ENCODE measurements at places on chromosomes 12 and 14.

- DNase-seq = no peak
These were observed 154.8 kb upstream of the NEDD1 start for GRCh38 chr12:96752211-96752610.

DNA sequence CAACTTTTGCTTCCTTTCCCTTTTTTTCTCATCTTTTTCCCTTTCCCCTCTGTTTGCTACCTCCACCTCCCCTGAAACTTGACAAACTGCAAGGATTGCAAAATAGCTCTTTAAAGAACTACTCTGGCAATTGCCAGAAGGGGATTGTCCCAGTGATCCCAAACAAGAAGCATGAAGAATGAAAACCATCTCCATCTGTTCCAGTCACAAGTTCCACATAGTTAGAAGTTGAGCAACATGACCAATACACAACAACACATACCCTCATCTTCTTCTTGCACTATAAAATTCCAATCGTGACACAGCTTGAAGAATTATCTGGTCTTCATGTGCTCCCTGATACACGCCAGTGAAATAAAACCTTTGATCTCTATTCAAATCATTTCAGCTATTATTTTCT, 93.7 kb upstream of the USP15 start:
- DNase-seq = no peak

DNA sequence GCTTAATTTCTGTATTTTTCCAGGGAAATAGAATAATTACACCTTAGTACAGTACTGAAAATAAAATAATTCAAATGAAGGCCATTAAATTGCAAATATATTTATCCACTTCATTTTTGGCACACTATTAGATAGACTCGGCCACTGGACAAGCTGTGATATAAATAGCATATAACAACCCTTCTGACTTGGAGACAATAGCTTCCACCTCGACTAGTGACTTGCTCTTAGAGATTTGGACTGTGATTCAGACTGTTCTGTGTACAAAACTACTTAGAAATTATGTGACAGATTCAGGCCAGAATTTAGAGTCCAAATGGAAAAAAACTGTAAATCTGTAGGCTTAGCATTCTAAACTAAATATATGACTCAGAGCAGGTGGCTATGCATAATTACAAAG, 949.9 kb downstream of the LRFN5 start:
- DNase-seq = no peak

DNA sequence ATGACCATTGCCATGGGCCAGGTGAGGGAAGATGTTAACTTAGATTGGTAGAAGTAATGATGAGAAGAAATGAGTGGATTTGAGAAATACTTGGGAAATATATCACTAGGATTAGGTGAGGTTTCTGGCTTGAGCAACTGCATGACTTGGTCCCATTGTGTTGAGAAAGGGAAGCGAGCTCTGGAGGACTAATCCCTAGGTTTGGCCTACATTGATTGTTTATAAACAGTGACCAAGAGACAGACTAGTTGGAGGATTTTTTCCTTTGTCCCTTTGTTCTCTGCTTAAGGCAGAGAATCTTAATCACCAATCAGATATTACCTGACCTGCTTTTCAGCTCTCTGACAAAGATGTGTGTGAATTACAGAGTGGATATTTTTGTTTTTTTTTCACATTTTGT, 100.5 kb downstream of the AEBP2 start:
- DNase-seq = no peak

GRCh38 chr14:95472819-95473251, 43.6 kb downstream of the SYNE3 start:
- no peak for DNase-seq

GRCh38 chr14:85516239-85517113, 13.5 kb upstream of the FLRT2 start:
- no peak for DNase-seq

DNA sequence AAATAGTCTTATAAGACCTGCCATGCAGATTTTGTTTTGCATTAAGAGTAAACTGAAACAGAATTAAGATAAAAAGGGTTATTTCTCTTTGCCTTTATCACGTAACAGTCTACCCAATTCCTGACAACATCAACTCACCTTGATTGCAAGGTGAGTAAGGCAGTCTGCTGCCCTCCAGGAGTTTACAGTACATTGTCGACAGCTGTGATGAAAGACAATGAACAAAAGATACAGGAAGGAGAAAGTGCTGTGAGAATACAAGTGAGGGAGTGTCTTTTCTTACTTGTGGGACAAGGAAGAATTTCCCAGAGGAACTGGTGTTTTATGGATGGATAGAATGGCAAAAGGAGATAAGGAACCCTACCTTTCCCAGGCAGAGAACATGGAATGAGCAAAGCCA, 101.0 kb downstream of the RTN1 start:
- DNase-seq = no peak

DNA sequence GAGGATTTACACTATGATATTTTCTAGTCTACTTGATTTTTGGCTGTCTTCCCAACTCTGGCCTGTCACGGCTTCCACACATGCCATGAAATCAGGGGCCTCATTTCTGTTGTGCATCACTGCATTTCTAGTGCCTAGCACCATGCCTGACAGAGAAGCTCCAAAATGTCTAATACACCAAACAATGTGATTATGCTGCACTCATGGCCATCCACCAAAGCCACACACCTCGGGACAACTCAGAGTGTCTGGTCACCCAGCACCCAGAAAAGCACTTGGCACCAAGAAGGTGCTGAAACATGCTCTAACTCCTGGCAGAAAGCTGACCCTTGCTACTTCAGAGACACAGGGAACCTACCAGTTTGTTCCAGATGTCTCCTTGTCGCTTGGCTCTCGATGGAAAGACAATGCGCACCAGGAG, 11.3 kb downstream of the GCN1 start:
- DNase-seq = no peak

DNA sequence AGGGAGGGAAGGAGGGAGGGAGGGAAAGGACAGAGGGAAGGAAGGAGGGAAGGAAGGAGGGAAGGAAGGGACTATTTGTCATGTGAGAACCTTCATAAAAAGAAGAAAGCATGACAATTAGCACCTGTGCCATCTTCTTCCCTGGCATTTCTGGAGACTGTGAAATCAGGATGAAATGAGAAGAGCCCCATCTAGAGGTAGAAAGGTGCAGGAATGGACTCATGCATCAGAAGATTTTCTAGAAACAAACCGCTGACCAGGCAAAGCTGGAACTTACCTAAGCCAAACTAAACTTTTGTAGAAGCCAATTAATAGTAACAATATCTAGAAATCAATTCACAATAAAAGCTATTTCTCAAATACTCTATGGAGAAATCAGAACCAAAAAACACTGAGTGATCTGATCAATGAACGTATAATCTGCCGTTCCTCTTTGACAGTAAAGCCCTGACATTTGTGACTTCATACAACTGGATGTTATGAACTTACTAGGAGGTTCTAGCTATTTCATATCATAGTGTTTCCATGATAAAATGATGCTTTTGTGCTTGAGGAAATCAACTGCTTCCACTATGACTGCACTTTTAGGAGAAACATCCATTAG, 24.4 kb upstream of the CRACR2A start:
- peak; percentile 56 for DNase-seq

- DNase-seq = no peak
These were observed 117.3 kb downstream of the ERC1 start for GRCh38 chr12:1108276-1108675.

DNA sequence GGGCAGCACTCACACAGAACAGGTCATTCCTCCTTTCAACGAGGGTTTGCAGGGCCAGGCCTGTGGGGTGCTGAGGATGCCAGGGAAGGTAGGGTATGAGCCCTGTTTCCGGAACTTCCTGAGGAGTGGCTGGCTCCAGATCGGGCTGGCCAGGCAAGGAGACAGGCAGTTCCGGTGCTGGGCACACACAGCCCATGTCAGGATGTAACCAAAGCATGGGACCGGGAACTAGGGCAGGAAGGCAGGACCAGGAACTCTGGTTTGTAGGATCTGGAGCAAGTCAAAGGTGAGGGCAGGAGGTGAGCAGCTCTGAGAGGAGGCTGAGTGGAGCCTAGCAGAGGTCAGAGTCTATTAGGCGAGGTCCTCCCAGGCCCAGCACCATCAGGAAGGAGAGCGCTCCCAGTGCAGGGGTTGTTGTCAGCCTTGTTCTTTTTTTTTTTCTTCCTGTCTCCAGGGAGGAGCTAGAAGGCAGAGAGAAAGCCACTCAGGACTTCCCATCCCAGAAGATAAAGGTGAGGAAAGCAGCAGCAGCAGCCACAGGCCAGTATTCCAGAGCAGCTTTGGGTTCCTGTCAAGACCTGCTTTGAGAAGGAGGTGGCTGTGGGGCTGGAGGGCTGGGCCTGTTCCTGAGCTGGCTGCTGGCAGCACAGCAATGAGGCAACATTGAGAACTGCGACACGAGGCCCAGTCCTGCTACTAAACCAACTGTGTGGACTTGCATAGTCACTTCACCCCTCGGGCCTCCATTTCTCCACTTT, 49.0 kb upstream of the PTGR2 start:
- DNase-seq = no peak

GRCh38 chr14:61499991-61500390, 178.6 kb downstream of the PRKCH start:
- no peak for DNase-seq

DNA sequence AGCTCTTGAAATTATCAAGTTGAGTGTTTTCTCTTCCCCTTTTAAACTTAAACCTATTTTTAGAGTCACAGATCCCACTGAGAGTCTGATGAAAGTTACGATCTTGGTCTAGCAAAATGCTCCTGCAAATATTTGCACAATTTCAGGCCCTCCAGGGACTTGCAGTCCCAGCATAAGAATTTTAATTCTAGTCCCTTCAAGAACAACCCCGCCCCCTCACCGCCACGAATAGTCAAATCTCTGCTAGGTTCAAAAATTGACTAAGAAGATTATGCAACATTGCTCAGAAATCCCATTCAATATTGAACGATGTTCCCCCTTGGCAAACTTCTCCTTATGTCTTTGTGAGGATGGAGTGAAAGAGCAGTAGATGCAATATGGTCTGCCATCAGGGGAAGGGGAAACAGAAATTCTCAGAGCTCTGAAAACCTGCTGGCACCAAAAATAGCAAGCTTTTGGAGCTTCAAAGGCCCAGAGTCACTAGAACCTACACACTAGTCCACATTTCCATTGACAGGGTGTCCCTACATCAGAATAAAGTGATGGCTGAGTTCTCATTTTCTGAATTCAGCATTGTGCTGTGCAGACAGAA, 127.5 kb upstream of the CCDC175 start:
- peak; percentile 18 for DNase-seq

GRCh38 chr14:22915886-22916521, 2.9 kb downstream of the RBM23 start:
- no peak for DNase-seq

DNA sequence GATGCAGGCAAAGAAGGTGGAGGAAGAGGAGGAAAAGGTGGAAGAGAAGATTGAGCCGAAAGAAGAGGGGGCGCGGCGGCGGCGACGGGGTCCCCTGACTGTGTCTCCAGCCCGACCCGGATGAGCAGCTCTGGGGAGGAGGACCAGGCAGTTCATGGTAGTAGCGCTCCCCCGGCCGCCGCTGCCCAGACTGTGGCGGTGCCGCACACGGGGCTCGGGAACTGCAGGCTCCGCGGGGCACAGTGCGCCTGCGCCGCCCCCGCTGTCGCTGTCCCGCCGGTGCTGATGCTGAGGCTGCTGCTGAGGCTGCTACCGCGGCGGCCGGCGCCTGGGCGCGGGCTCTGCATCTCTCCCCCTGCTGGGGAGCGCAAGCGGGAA, at the start of gene KCNH5:
TSS of gene KCNH5 (minus strand) at position 225 of the 378 bp plus-strand sequence. CDS start 272 bp downstream, outside the sequence.
- DNase-seq = peak; percentile 59

DNA sequence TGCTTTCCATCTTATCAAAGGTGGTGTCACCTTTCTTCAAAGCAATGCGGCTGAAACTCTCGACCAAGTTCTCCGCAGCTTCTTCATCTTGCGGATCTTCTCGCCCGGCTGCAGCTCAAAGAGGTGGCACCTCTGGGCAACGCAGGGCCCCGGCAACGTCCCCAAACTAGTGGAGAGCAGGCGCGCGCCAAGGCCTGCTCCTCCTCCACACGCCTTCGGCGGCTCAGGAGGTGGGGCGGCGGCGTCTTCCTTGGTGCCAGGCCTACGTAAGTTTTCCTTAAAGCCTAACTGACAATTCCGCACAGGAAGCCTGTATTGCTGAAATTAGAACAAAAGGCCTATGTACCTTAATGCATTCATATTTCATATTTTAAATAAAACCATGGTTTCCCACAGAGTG, 112.0 kb downstream of the TMX1 start:
- DNase-seq = no peak

GRCh38 chr12:122031342-122032216, 9.9 kb downstream of the BCL7A start:
- DNase-seq = no peak

- DNase-seq = peak; percentile 59
These were observed 254.0 kb upstream of the USP15 start for GRCh38 chr12:62006076-62006732.

- no peak for DNase-seq
These were observed 221.9 kb upstream of the EGLN3 start for GRCh38 chr14:34172550-34173368.

Data from Ammon's horn (tissue), 1 donor.